ENCODE measurements at places on chromosomes 7 and 10.

- DNase-seq, result no peak
Observed at GRCh38 chr7:132298790-132299189, 277.5 kb downstream of the PLXNA4 start.

DNA sequence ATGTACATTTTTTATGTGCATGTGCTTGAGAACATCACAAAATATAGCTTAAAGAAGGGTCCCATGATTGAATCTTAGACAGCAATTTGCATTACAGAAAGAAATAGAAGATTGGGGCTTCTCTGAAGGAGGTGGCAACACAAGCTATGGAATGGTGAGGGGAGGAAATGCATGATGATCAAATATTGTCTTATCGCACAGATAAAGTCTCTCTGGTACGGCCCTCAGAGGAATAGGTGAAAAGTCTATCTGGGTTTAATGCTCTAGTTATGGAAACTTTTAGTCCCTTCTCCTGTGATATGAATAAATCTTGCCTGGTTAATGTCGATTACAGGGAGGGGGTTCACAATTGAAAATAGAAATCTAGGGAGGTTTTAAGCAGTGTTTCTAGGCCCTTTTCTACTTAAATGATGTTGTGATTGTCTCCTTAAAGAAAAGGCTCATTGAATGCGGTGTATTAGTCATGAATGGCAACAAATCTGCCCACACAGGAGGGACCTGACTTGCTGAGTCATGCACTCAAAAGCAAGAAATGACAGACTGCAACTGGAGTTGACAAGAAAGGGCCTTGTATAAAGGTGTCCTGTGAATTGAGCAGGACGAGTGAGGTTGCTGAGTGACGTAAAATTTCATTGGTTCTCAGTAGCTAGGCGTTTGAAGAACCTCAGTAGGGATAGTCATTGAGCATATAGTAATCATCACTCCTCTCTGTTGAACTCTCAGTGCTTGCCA is 133.4 kb upstream of the CSTF2T start:
- no peak for DNase-seq

GRCh38 chr10:17801507-17801906 is 7.6 kb upstream of the MRC1 start:
- DNase-seq, result no peak

DNA sequence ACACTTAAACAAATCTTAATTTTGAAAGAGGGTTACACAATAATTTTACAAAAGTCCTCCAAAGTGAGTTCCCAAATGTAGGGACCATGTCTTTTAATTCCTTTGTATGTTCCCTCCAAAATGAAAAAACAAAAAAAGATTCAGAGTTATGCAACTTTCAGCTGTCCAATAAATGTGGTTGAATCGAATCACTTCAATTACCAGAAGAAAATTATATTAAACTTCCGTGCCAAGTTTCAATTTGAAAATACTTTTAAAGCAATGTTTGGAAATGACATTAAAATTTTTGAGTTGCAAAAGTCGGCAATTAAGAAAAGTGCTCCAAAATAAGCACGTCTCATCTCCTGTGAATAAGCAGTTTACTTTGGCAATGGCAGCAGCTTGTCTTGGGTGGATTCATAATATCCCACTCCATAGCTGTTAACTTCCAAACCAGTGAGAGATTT is 60.3 kb upstream of the C1GALT1 start:
- DNase-seq, result no peak

GRCh38 chr10:80460399-80461207 is 6.5 kb downstream of the TSPAN14 start:
- DNase-seq, result no peak

DNA sequence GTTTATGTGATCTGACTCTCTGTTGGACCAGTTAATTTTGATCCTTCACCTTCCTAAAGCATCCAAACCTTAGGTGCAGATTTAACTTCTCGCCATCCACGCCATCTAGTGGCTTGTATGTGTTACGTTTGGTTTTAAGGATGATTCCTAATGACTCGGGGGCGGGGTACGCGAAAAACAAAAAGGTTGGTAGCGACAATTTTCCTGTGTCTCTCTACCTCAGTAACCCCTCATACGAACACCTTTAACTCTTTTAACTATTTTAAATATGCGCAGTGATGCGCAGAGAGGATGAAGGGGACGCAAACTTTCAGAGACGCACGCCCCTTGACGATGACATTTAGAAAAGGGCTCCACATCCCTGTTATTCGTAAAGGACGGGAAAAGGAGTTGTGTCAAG is 714 bp upstream of the KCND2 start:
- DNase-seq, result no peak
